Panc1 (cell line): ENCODE measurements at places on chromosomes 3 and 15. TPM values are rescaled to one million over a fixed set of nuclear protein-coding genes. Genes with fewer than 3 reads are reported as not detected.

Gene SPINK8
- total RNA-seq: not detected

Gene ARPP21
- not detected for total RNA-seq

Gene TCF12
- 102 TPM for total RNA-seq

GRCh38 chr3:72379500-72380187 is 468.6 kb downstream of the SHQ1 start:
- DNase-seq: no peak

GRCh38 chr3:16132928-16133327 is 41.6 kb upstream of the GALNT15 start:
- DNase-seq: no peak
